Subcutaneous adipose tissue (tissue), 4 donors: ENCODE measurements at places on chromosomes 7 and 10. TPM values are rescaled to one million over a fixed set of nuclear protein-coding genes. Genes with fewer than 3 reads are reported as not detected.

KAT6B gene
- total RNA-seq, result 45.6 TPM

CCDC172 gene
- not detected for total RNA-seq

UCN3 gene
- total RNA-seq, result not detected

TAS2R5 gene
- total RNA-seq, result 2.0 TPM

ZNF239 gene
- 2.6 TPM for total RNA-seq

ASIC3 gene
- 0.34 TPM for total RNA-seq

TMEM140 gene
- total RNA-seq, result 73.8 TPM

ZNF655 gene
- 115 TPM for total RNA-seq

PIP gene
- total RNA-seq, result not detected

ACHE gene
- 0.68 TPM for total RNA-seq

KNDC1 gene
- total RNA-seq, result not detected

EMX2 gene
- 2.7 TPM for total RNA-seq

TMEM176A gene
- total RNA-seq, result 18.4 TPM

CYP3A4 gene
- total RNA-seq, result not detected

ST8SIA6 gene
- total RNA-seq, result not detected

CYP17A1 gene
- total RNA-seq, result not detected

ZNF722 gene
- total RNA-seq, result not detected

EBF3 gene
- 29.1 TPM for total RNA-seq

GRID2IP gene
- not detected for total RNA-seq

SLC18A3 gene
- total RNA-seq, result not detected

FKBP6 gene
- not detected for total RNA-seq

PRF1 gene
- total RNA-seq, result 5.3 TPM

MACC1 gene
- 0.33 TPM for total RNA-seq

TMEM229A gene
- total RNA-seq, result not detected

EPHA1 gene
- not detected for total RNA-seq

MRLN gene
- not detected for total RNA-seq

CALHM1 gene
- total RNA-seq, result not detected

VOPP1 gene
- 48.4 TPM for total RNA-seq

PPP1R9A gene
- total RNA-seq, result 9.5 TPM

NPSR1 gene
- total RNA-seq, result not detected

MSMB gene
- not detected for total RNA-seq

CDH23 gene
- 74.8 TPM for total RNA-seq

ZDHHC4 gene
- 46.2 TPM for total RNA-seq

GPR85 gene
- 1.7 TPM for total RNA-seq

TRPV6 gene
- not detected for total RNA-seq

TAS2R4 gene
- 0.51 TPM for total RNA-seq

PTF1A gene
- total RNA-seq, result not detected

GLI3 gene
- total RNA-seq, result 11.6 TPM

METTL27 gene
- total RNA-seq, result 7.9 TPM

DPYSL4 gene
- total RNA-seq, result not detected

RBM20 gene
- total RNA-seq, result 6.0 TPM

PRR15 gene
- total RNA-seq, result 0.34 TPM

ANKRD7 gene
- 0.66 TPM for total RNA-seq

BRAT1 gene
- total RNA-seq, result 19.2 TPM

MYH16 gene
- not detected for total RNA-seq

MAGI2 gene
- 15.3 TPM for total RNA-seq
